ENCODE measurements at places on chromosomes 13 and 19.

GRCh38 chr13:94162289-94162688 is 317.2 kb downstream of the DCT start:
- no peak for DNase-seq

- DNase-seq, result peak; percentile 57
Observed at GRCh38 chr13:108269601-108270328, at the start of gene TNFSF13B. Gene TNFSF13B (plus strand): TSS chr13:108269718. CDS start chr13:108269896, 178 bp downstream.

GRCh38 chr13:79621449-79621848 is 140.5 kb downstream of the NDFIP2 start:
- DNase-seq, result no peak

DNA sequence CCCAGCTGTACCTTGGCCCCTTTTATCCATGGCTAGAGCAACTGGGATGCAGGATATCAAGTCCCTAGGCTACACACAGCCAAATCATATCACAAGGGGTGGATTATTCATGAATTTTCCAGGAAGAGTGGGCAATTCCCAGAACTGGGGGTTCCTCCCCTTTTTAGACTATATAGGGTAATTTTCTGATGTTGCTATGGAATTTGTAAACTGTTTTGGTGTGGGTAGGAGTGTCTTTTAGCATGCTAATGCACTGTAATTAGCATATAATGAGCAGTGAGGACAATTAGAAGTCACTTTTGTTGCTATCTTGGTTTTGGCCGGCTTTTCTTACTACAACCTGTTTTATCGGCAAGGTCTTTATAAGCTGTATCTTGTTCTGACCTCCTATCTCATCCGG is 18.0 kb upstream of the IGFL4 start:
- DNase-seq, result no peak

DNA sequence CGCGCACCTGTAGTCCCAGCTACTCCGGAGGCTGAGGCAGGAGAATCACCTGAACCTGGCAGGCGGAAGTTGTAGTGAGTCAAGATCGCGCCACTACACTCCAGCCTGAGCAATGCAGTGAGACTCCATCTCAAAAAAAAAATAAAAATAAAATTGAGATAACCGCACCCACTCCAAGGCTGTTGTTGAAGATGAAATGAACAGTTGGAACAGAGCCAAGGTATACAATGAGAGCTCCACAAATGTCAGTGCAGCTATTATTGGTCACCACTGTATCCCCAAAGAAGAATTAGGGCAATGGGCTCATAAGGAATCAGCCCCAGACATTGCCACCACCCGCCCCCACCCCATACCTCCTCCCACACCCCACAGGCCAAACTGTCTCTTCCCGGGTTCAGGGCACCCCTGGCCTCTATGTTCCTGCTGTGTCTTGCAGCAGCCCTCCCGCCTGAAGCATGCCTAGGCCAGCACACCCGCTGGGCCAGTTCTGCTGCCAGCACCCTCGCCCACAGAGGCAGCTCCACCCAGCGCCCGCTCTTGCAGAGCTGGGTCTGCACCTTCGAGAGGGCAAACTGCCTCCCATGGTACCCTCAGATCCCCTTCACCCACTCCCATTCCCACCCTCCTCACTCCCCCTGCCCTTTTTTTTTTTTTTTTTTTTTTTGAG is 3.5 kb upstream of the S1PR5 start:
- DNase-seq, result no peak

- no peak for DNase-seq
Observed at GRCh38 chr19:11927227-11927626, 2.3 kb downstream of the ZNF700 start.

DNA sequence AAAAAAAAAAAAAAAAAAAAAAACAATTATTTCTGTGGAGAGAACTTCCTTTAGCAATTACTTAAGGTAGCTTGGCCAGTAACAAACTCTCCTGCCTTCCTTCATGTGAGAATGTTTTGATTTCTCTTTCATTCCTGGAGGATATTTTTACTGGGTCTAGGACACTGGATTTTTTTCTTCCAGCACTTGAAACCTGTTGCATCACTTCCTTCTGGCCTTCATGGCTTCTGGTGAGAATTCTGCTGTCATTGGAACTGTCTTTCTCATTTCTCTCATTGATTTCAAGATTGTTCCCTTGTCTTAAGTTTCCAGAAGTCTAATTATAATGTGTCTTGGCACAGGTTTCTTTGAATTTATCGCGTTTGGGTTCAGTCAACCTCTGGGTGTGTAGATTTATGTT is 19.3 kb upstream of the RAB20 start:
- DNase-seq, result no peak

DNA sequence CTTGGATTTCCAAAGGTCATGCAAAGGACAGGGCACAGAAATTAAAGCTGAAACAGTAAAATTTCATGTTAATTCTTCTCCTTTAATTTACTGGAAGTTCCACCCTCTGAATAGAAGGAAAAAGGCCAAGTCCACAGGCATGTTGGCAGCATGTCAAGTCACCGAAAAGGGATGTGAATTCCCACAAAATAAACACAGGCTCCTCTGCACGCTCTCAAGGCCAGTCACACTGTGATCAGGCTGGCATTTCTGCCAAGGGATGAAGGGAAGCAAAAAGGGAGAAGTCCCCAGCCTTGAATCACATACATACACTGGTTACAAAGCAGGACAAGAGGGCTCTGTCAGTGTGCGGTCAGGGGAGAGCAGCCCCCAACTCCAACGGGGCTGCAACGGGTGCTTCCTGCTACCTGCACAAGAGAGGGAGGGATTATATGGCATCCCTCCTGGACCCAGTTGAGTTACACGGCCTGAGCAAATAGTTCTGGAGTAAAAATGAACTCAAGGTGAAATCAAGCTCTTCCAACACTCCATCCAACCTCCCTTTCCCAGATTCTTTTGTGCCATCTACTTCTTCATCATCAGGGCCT is 6.9 kb downstream of the DCLK1 start:
- no peak for DNase-seq

DNA sequence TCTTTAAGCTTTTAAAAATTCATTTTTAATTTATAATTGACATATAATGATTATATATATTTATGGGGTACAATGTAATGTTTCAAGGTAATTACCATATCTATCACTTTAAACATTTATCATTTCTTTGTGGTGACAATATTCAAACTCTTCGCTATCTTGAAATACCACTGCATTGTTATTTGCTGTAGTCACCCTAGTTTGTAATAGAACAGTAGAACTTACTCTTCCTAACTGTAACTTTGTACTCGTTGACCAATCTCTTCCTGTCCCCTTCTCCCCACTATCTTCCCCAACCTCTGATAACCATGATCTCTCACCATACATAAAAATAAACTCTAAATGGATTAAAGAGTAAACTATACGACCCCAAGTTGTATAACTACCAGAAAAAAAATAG is 20.4 kb downstream of the COG6 start:
- no peak for DNase-seq

GRCh38 chr19:46975925-46976782 is 43.5 kb upstream of the NPAS1 start:
- no peak for DNase-seq

- DNase-seq, result no peak
Observed at GRCh38 chr19:16893686-16893989, 4.8 kb downstream of the F2RL3 start.

- DNase-seq, result no peak
Observed at GRCh38 chr19:39247701-39248664, 673 bp downstream of the IFNL4 start.

DNA sequence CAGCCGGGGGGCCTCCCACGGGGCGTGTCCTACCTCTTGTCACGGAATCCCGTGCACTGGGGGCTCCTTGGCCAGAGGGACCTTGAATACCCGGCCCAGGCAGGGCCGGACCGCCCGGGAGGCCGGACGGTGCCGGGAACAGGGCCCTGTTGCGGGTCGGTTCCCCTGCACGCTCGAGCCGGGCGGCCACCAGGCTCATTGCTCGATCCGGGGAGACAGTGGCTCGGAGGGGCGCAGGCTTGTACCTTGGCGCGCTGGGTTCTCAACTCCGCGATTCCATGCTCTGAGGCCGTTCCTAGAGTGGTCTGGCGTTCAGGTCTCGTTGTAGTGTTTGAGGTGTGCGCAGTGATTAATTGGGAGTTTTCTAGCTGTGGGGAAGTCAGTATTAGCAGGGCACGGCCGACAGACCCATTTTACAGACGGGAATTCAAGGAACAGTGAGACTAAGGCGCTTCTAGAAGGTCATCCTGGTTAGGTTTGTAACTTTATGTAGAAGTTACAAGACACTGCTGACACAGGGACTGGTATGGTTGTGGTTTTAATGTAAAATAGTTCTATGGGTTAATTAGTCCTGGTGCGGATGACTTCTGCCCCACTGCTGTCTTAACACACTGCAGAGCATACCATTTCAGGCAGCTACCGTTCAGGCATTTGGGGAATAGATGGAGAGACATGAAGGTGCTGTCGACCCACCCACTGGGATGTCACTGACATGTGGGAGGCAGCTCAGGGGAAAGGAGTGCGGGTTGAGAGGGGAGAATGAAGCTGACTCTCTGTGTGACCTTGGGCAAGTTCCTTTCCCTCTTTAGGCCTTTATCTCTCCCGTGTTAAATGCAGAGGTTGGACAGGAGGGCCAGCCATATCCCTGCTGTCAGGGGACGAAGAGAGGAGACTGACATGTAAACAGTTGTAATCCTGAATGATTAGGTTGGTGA is 592 bp downstream of the CLPTM1 start:
- no peak for DNase-seq

- peak; percentile 81 for DNase-seq
Observed at GRCh38 chr19:1445185-1445931, 4.6 kb upstream of the APC2 start.

GRCh38 chr13:95643571-95643935 is 953 bp downstream of the DZIP1 start:
- peak; percentile 64 for DNase-seq

- no peak for DNase-seq
Observed at GRCh38 chr13:73532987-73533510, 474.2 kb downstream of the KLF5 start.

DNA sequence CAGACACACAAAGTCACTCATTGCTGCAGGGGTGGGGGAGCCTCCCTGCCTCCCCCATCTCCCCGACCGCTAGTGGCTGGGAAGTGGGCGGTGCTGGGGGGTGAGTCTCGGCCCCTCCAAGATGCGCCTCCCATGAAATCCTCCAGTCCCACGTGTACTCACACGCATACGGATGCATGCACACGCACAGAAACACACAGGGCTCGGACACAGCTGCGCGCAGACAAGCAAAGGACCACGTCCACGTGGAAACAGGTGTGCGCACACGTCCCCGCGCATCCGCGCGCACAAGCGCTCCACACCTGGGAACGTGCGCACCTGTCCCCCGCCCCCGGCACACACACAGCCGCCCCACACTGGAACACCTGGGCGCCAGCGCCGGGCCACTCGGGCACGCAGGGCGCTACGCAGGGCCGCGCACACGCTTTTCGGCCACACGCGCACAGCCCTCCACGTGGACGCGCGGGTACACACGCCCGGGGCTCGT is 687 bp downstream of the MATK start:
- DNase-seq, result no peak

- no peak for DNase-seq
Observed at GRCh38 chr19:43362179-43362578, 8.7 kb downstream of the CD177 start.

- no peak for DNase-seq
Observed at GRCh38 chr13:20230913-20231838, 943 bp downstream of the GJB6 start.

DNA sequence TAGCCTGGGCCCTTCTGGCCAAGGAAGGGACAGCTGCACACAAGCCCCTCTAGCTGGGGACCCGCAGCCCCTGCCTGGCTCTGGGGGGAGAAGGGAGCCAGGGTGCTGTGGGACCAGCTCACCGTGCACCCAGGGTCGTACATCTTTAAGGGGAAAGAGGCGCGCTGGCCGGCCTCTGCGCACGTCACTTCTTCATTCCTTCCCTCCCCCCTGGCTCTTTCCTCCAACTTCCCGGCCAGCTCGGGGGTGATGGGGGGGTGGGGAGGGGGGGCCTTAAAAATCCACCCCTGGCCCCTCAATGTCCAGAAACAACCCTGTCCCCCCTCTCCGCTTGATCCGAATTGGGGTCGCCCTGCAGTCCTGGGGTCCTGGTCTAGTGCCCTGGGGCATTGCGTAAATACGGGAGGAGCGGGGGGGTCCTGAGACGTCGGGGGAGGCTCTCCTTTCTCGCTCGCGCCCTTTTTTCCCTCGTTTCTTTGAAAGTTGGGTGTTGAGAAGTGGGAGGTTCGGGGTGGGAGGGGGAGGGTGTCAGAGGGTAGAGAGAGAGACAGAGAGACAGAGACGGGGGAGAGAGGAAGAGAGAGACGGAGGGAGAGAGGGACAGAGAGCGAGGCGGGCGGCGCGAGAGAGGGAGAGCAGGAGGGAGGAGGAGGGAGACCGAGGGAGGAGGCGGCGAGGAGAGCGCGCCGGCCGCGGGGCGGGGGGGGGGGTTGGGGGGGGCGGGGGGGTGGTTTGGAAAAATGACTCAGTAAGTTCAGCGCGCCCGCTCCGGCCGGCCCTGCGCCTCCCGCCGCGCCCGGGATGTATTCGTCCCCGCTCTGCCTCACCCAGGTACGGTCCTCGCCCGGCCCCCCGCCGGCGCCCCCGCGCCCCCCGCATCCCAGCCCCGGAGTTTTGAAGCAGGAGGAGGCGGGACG is at the start of gene NFIC:
TSS of gene NFIC (plus strand) at position 748 of the 917 bp plus-strand sequence. CDS start at position 802, 54 bp downstream.
- no peak for DNase-seq

DNA sequence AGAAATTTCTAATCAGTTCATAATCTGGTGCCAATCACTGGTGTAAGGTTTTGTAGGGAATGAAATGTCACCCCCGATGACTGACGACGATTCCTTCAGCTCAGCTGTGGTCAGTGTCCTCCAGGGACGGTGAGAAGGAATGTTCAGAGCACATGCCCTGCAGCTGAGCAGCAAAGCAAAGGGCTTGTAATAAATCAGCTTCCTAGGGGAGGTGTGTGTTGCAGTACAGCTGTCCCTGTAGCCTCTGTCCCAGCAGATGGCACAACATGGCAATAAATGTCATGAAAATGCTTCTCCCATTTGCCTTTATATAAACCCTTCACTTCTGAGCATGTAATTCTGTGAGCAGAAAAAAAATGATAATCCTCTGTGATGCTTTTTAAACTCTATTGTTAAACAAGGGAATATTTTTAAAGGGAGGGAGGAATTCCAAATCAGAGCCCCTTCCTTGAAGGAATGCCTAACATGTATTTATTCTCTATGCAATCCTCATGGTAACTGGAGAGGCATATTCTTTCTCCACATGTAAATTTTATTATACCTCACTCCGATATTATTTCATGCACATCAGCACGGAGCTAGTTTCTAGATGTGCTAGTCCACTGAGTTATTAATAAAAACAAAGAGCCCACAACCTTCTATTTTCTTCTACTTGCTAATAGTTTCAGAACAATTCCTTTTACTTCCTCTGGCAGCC is 102.5 kb downstream of the FAM216B start:
- DNase-seq, result peak; percentile 69

GRCh38 chr13:56189978-56190377 is 950.7 kb upstream of the PRR20A start:
- DNase-seq, result no peak

GRCh38 chr19:3269916-3270671 is 45.6 kb downstream of the CELF5 start:
- DNase-seq, result no peak

GRCh38 chr13:80035096-80035495 is 305.8 kb downstream of the SPRY2 start:
- no peak for DNase-seq

DNA sequence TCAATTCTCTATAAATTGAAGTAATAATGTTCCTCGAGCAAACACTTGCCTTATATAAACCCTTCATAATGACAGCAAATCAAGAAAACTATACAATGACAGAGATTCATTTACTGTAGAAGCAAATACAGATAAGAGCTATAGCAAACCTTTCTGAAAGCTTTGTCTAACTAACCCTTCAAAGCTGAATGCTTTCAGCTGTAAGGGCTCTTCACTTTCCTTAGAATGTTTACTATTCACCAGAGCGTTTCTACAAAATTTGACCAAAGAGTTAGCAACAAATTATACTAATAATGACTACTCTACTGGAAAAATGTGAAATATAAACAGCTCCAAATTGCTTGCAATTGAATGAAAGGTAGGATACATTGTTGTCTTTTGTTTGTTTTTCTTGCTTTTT is 218.1 kb downstream of the SLITRK5 start:
- DNase-seq, result no peak

Data from SK-N-DZ (cell line).